ENCODE measurements at places on chromosomes 5 and 9.

DNA sequence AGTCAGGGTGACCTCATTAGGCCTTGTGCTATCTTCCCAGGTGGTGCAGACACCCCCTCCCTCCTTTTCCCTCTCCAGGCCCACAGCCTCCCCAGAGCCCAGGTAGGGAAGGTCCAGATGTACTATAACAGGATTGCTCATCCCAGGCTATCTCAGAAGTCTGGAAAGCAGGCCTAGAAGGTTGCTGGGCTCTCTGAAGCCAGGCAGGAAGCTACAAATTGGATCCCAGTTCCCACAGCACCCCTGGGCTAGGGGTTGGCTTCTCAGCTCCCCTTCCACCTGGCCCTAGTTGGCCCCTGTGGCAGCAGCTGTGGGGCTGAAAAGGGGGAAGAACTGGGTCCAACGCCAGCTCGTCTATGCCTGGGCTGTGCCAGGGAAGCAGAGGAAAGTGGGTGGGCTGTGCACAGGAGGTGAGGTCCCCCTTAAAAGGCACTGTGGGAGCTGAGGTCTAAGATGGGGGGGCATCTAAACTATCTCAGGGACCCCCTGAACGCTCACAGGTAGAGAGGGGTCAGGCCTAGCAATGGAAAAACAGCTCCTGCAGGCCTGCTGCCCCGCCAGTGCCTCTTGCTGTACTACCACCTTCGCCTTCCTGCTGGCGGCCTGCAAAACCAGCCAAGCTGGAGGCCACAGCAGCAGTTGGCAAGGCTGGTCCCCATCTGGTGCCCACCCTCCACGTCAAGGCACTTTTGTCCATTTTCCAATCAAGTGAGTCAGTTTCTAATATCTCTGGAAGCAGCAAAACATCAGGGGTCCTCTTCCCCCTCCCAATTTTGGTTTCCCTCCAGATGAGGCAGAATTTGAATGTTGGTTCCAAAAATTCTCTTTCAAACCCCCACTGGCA lies 13.3 kb upstream of the PSMD5 start:
- no peak for DNase-seq

DNA sequence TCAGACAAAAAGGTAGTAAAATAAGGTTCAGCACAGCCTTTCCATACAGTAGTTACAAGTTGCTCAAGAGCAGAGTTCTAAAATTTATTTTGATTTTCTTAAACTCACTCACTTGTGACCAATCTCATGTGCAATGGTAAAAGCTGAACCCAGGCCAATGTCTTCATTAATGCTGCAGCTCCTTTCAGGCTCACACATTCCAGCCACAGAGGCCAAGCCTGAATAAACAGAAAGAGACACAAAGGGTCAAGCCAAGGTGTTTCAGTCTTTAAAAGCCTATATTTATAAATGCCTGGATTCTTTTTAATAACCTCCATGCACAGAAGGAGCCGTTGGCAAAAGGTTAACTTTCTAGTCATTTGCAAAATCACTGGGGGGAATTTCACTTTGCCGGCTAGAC lies 152.5 kb downstream of the ADAMTS6 start:
- DNase-seq: no peak

- DNase-seq: no peak
These were observed 8.8 kb upstream of the TENT4A start for GRCh38 chr5:6704361-6704851.

DNA sequence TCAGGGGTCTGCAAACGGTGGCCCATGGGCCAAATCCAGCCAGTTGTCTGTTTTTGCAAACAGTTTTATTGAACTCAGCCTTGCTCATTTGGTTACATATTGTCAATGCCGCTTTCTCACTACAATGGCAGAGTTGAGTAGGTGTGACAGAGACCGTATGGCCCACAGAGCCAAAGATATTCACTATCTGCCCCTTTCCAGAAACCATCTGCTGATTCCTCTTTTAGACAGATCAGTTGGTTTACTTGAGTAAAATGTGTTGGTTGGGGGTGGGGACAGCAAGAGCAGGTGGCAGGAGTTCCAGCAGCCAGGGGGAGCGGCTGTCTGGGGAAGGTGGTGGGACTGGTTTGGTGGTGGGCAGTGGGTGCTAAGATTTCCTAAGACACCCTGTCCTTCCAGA lies 54.8 kb downstream of the COL27A1 start:
- DNase-seq: no peak

- DNase-seq: no peak
These were observed 35.5 kb downstream of the EFNA5 start for GRCh38 chr5:107634981-107635848.

DNA sequence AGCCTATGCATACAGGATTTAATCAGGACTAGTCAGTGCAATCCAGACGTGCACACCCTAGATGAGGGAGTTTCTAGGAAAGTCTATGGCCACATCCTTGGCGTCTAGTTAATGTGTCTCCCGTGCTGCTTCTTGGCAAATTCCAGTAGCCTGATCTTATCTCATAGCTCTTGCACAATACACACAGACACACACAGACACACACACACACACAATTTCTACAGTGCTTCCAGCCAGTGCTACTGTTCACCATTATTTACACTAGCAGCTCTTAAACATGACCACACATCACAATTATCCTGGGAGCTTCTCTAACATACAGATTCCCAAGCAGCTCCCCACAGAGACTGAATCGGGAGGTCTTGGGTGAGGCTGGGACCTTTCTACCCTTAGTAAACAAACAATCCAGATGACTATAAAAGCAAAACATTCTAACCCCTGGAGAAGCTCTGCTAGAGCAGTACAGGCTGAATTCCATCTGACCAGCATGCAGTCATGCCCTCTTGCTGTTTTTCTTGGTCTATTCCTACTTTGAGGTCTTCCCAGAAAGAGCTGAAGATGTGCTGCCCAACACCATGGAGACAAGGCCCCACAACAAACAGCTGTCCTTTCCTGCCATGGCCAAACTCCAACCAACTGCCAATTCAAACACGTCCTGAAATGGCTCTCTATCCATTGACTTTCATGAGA lies 236.6 kb downstream of the DEPDC1B start:
- no peak for DNase-seq

GRCh38 chr5:154654486-154655371 lies 100.4 kb upstream of the LARP1 start:
- no peak for DNase-seq

DNA sequence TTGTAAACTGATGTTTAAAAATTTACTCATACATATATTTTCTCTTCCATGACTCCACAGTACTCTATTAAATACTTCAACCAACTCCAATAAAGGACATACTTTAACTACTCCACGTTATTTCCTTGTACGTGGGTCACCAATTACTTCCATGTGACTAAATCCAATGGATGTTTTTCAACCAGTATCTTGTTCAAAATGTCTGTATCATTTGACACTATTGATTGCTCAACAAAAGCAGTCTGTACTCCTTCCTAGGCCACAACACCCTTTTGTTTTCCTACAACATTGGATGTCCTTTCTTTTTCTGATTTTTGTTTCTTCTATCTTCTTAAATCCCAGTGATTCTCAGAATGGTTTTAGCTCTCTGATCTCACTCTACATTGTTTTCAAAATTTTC lies 943.7 kb downstream of the EFNA5 start:
- no peak for DNase-seq

DNA sequence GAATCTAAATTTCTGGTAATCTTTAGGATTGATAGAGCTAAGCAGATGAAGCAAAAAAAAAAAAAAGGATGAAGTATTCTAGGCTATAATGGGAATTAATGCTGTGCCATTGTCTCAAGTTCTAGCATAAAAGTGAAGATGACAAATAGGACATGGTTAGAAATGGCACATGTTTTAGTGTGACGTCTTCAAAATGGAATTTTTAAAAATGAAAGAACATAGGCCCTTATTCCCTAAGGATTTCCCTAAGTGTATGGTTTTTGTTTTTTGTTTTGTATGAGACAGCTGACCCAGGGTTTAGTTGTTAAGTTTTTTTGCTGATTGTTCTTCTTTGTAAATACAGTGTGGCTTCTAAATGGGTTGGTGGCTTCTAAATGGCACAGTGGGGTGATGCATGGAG lies 7.1 kb downstream of the TLE4 start:
- DNase-seq: no peak

DNA sequence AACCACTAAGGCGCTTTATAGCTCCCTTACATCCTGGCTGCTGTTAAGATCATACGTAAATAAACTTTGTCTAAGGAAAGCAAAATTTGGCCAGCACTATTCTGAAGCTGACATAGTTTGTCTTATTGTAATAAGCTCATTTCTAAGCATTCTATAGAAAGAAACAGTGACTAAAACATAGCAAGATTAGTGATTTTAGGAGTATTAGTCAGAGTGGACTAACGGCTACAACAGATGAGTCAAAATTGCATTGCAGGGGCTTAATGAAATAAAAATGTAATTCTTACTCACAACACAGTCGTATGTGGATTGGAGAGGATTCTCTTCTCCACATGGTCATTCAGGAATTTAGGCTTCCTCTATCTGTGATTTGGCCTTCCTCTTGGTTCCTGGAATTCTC lies 347.6 kb downstream of the GADD45G start:
- no peak for DNase-seq

DNA sequence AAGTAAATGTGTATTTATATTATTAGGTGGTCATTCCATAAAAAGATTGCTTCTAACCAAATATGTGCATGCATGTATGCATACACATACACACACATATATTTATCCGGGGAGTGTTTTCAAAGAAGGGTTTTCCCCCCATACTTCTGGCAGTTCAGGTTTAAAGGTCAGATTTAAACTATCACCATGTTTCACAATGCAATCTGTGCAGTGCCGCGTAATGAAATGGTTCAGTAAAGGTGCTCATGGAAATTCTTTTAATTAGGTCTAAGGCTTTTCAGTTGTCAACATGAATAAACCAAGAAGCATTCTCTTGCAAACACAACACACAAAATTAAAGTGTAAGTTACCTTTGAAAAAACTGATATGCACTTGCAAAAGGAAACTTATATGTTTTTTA lies 211.0 kb downstream of the CRB2 start:
- no peak for DNase-seq

DNA sequence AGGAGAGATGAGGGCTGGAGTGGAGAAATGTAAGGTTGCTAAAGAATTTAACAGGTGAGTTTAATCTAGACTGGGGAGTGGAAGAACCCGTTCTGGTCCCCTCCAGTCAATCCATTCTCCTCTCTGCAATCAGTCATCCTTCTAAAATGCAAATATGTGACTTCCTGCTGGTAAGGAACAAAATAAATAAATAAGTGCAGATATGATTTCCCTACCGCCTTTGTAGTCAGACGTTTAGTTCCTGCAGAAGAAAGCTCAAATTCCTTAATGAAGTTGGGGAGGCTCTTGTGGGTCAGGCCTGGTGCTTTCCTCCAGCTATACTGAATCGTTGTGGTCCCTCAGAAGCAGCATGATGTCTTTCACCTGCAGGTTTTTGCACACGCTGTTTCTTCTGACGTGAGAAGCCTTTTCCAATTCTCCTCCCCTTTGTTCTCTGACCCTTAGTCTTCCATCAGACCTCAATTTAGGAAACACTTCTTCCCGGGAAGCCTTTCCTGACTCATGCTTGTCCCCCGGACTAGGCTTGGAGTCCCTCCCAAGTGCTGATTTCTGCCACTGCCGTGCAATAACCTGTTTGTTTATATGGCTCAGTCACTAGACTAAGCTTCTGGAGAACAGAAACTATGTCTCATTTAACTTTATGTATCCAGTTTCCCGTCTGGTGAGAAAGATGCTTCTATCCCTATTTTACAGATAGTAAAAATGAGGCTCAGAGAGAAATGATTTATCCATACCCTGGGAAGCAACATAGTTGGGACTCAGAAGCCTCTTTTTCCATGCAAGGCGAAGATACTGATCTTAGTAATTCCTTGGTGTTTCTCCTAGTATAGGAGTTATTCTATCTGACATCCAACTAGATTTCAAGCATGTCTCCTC lies 1.3 kb downstream of the ATP6V1G1 start:
- DNase-seq: no peak

DNA sequence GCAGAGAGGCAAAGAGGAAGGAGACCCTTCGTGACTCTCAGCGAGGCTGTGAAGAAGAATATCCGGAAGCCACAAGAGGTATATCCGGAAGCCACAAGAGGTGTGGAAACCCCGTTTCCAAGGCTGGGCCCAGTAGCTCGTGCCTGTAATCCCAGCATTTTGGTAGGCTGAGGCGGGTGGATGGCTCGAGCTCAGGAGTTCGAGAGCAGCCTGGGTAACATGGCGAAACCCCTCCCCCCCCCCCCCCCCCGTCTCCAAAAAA lies 612 bp upstream of the BBLN start:
- peak; percentile 37 for DNase-seq

DNA sequence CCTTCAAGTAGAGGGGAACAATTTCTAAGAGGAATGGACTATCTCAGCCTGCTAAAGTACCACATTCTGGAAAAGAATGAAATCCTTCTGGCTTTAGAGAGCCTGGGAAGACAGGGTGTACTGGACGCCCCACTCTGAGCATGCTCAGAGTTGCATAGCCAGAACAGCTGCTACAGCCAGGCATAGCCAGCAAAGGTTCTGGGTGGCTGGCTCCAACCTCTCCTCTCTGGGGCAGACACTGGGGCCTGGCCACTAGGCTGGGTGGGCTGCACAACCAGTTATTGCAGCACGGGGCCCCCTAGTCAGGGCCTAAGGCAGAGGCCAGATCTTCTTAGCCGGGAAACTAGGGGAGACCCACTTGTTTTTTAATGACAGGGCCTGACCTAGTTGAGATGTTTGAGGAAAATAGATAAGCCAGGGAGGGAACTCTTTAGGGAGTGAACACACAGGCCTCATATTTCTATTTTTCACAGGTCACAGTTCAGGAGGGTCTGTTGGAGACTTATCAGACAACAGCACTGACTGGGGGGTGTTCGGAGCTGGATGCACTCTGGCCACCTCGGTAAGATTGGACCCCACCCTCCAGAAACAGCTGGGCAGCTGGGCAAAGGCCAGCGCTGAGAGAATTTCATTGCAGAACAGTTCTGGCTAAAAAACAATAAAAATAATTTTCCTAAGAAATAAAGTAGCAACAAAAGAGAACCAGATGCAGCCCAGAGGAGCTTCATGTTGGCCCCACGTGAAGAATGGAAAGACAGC lies 142.9 kb downstream of the LPAR1 start:
- no peak for DNase-seq

DNA sequence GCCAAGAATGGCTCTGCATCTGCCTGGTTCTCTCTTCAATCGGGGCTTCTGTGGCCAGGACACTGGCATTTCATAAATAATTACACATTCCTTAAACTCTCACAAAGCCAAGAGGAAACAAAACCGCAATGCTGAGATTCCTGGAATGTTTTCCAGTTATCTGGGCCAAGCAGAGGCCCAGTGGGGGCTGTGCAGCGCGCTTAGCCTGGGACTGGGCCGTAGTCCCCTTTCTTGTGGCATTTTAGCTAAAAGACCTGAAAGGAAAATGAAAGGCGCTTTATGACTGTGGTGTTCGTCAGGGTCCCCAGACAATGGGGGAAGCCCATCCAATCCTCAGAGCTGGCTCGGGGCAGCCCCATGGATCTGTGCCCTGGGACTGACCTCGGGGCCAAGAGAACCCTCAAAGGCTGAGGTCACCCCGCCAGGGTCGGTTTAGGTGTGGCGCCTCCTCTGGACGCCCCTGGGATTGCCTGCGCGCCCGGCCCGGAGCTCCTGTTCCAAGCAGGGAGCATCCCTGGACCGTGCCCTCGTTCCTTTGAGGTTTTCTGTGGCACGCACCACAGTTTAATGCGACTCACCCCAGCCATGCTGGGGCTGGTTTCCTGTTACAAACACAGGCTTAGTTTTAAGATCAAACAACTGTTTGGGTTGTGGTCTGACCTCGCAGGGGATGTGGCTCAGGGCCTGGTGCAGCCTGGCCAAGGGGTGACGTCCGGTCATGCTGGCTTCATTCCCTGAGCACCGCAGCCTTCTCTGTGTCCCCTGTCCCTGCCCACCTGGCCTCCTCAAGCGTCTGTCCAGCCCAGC lies 51.5 kb upstream of the NKD2 start:
- DNase-seq: no peak
